ENCODE measurements at places on chromosomes 6 and 20.

DNA sequence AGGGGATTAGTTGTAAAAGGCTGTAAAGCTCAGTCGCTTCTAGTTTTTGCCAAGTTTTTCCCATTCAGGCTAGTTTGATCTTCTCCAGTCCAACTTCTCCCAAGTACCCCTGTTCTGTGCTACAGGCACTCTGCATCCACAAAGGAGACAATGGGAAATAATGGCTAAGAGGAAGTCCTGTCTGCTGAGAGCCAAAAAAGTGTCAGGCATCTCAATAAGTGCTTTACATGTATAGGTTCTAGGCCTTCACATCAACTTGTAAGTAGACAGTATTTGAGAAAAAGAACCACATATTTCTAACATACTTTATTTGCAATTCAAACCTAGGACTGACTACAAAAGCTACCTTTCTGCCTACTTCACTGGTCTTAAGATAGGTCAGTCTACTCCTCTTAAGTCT lies 4.9 kb downstream of the HTR1B start:
- DNase-seq: no peak

DNA sequence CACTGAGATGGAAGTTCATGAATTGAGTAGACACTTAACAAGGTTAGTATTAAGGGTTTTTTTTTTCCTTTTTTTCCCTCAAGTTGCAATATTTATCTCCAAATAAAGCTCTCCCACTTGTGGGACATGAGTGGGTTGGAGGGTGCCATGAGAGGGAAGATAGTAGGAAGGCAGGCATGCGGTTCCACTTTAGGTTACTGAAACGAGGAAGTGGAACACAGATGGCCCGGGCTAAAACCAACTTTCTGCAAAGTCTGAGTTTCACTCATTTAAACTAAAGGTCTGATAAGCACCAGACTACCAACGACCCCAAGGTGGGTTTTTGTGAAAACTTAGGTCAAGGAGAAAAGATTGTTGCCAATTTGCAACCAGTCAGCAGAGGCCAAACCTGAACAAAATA lies 42.2 kb downstream of the TBC1D7 start:
- no peak for DNase-seq

DNA sequence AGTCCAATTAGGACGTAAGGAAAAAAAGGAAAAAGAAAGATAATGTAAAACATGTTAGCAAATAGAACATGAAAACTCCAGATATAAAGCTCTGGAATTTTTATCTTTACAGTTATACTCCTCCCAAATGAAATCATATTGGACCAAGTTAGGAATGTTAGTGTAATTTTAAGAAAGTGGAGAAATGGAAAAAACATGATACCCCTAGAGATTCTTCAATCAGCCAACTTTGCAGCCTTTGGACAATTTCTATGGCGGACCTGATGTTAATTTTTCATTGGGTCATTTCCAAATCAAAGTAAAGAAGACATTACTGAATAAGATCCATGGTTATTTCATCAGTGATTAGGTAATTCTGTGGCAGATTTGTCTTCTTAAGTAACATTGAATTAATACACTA lies 748.7 kb downstream of the RFPL4B start:
- DNase-seq: no peak

GRCh38 chr6:35895560-35895959 lies 25.3 kb downstream of the SRPK1 start:
- no peak for DNase-seq

DNA sequence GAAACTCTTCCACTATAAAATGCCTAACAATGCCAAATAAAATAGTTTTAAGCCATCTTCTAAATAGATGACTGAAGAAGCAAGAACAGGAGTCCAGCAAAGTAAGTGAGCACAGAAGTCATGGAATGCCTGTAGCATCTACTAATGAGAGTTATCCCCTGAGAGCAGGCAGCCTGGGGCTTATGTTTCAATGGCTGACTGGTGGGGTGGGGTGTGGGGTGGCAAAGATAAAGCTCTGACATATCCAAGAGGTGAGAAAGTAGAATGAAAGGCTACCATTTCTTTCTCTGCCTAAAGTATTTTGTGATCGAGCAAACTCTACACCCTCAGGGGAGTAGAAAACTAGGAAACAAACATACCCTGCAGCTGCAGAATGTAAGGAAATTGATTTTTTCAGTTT lies 348.8 kb downstream of the TFAP2B start:
- DNase-seq: no peak

All from glutamatergic neuron (in vitro differentiated cells).